ENCODE measurements at places on chromosomes 5 and 9.

GRCh38 chr9:122526602-122527001 is 491 bp downstream of the OR1N1 start:
- DNase-seq: no peak

GRCh38 chr5:172530406-172530805 is 76.1 kb upstream of the SH3PXD2B start:
- DNase-seq: no peak

- no peak for DNase-seq
Observed at GRCh38 chr5:66724349-66725139, 128.4 kb downstream of the MAST4 start.

DNA sequence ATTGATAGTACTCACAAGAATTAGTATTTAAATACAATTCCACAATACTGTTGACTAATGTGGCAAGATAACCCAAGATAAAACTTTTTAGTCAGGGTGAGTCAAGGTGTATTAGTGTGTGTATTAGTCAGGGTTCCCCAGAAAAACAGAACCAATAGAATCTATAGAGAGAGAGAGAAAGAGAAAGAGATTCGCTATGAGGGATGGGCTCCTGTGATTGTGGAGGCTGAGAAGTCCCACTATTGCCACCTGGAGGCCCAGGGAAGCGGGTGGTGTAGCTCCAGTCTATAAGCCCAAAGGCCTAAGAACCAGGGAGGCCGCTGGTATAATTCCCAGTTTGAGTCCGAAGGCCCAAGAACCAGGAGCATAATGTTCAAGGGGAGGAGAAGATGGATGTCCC is 10.0 kb upstream of the SHISAL2B start:
- no peak for DNase-seq

DNA sequence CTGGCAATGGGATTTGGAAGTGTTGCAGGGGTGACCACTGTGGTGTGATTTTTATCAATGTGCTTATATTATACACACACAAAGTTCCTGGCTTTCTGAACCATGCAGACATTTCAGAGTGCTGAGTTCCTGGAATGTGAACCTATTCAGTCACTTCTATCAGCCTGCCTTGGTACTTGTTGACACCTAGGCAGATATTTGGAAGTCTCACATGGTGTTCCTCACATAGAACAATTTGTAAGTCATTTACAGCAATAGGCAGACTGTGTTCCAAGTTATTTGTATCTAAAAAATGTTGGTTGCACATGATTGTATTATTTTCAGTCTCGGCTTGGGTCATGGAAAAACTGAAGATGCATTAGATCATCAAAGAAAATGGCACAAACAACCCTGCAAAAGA is 182.2 kb downstream of the SREK1 start:
- DNase-seq: no peak

- DNase-seq: no peak
Observed at GRCh38 chr5:168827636-168828035, 248.5 kb upstream of the PANK3 start.

GRCh38 chr9:90988318-90988717 is 186.7 kb downstream of the SYK start:
- no peak for DNase-seq

DNA sequence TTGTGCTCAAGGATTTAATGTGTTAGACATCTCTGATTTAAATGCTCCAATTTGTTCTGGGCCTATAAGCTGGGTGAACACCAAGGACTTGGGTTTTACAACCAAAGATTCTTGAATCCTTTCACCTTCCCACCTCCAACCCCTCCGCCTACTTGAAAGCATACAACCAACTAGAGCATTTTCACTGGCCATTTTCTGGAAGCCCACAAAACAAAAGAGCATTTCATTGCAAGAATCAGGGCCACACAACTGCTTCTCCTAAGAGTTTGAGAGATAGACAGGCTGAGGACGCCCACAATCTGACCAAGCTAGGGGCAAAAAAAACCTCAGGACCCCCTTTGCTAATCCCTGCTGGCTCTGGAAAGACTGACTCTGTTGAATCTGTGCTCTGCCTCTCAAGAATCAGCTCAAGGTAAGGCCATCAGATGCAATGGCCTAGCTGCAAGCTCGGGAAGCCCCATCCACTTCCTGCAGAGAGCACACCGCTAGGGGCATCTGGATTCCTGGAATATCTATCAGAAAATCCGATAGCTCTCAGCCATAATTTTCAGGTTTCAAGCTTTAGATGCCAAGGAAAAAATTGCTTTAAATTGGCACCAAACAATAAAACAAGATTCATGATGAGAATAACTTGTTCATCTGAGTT is 57.7 kb downstream of the RETREG1 start:
- DNase-seq: no peak

DNA sequence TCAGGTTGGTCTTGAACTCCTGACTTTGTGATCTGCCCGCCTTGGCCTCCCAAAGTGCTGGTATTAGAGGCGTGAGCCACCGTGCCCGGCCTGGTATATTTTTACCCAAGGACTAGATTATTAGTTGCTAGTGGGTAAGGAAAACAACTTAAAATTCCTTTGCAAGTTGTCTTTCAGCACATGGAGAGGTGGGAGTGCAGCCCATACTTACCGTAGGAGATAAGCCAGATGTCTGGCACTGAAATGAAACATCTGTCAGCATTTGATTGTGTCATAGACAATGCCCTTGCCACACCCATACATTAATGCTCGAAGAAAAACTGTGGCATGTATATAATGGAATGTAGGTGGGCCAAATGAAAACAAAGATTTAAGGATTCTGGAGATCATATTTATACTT is 36.6 kb upstream of the ANKH start:
- no peak for DNase-seq

- peak; percentile 59 for DNase-seq
Observed at GRCh38 chr5:179803651-179804554, 2.8 kb downstream of the MGAT4B start.

- no peak for DNase-seq
Observed at GRCh38 chr9:128088253-128088945, 20.4 kb downstream of the SLC25A25 start.

DNA sequence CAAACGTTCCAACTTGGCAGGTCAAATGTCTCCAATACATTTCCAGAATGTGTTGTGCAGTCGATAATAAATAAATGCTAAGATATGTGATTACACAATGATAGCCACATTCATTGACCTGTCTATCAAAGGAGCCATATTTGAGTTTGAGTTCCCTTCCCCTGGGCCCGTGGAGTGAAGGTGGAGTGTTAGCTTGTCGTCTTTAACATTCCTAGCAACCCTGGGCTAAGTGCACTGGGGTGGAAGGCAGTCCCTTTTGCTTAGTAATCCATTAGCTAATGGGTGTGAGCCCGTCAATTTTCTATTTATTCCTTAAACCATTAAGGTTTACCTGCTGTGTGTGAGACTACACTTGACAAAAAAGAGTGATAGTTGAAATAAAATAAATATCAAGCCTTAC is 415.2 kb downstream of the EBF1 start:
- no peak for DNase-seq

- DNase-seq: peak; percentile 90
Observed at GRCh38 chr9:137227054-137227852, at the start of gene RNF224. Gene RNF224 (plus strand): TSS chr9:137227502. CDS start chr9:137228336, 834 bp downstream.

- DNase-seq: no peak
Observed at GRCh38 chr5:56168066-56168478, 65.1 kb downstream of the ANKRD55 start.

DNA sequence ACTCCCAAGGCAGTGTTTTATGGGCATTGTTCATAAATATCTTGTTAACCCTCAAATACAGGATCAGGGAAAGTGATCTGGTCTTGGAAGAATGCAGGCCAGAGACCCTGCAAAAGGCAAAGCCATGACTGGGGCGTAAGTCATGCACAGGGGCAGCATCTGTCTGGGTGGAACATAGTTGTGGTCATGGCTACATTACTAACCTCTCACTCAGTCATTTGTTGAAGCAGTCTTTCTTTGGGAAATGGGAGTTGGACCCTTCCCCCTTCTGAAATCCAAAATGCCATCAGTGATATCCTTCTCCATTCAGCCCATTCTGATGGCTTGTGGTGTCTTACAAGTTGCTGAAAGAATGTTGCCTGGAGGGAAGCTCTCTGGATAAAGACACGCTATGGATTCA is 68.1 kb downstream of the GDNF start:
- no peak for DNase-seq

DNA sequence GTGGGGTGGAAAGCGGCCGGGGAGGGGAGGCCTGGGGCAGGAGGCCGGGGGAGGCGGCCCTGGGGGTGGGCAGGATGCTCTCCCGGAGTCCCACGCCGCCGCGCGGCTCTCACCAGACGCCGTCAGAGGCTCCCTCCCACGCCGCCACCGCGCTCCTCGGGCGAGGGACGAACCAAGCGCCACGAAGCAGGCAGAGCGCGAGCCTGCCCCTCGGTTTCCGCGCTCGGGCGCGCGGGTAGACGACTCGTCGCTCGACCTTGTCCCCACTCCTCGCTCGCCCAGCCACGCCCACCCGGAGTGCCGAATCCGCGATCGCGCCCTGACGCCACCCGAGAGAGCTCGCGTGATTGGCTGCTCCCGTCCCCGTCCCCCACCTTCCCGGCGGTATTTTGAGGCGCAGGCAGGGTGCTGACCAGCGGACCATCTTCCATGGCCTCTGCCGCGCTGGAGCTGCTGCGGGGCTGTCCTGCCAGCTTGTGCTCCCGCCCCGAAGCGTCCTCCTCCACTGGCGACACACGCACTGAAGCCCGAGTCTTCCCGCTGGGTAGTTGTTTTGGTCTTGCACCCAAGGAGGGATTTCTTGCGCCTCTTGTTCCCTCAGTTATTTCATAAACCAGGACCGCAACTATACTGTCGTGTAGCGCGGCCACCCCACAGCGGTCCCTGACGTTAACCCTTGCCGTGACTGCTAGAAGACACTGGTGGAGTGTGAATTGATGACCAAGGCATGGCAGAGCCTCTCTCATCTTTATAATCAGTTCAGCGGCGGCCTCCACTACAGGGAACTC is at the start of gene GNE:
TSS of gene GNE (minus strand) at position 241 of the 788 bp plus-strand sequence. CDS start 9,093 bp downstream, outside the sequence.
- peak; percentile 99 for DNase-seq

DNA sequence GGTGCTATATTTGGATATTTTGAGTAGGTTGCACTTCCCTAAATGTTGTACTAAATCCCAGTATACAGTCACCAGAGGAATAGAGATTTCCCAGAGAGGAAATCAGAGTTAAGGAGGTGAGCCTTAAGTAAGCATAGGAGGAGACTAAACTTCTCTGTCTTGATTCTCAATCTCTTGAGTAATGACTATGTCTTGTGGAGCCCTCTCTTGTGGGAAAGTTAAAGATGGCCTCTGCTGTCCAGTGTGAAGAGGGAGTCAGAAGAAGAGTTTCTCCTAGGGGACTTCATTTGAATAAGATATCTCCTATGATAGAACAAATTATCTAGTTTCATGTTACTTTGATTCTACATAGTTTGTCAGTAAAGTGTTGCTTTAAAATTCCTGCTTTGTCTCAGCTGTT is 502.5 kb downstream of the PDE4D start:
- DNase-seq: no peak

DNA sequence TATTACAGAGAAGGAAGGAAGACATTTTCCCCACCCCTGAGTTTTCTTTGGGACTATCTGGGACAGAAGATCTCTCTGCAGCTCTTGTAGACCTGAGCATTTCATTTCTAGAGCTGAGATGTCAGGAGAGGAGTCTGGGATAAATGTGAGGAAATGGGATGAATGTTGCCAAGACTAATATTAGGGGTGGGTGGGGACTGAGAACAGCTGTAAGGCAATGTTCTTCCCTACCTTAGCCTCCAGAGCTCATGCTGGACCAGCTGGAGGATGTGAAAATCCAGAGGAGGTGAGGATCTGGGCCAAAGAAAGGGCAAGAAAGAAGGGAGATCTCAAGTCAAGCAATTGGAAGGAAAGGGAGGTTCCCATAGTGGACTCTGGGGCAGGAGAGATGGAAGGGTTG is 23.1 kb upstream of the FOXD1 start:
- DNase-seq: no peak

DNA sequence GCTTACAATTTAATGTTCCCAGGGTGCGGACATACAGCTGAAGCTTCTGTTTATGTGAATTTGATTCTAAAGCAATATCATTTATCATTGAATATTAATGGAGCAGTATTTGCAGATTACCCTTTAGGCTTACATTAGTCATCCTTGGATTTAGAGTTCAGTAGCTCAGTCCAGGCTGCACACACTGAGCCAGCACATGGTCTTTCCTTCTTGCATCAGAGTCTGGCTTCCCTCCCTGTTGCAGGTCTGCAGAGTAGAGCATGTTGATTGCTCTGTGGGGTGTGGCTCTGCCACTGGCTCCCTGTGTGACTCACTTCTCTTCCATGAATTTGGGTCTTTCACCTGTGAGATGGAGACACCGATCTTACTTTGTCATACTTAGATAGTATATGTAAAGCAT is 36.8 kb downstream of the NSG2 start:
- DNase-seq: no peak

DNA sequence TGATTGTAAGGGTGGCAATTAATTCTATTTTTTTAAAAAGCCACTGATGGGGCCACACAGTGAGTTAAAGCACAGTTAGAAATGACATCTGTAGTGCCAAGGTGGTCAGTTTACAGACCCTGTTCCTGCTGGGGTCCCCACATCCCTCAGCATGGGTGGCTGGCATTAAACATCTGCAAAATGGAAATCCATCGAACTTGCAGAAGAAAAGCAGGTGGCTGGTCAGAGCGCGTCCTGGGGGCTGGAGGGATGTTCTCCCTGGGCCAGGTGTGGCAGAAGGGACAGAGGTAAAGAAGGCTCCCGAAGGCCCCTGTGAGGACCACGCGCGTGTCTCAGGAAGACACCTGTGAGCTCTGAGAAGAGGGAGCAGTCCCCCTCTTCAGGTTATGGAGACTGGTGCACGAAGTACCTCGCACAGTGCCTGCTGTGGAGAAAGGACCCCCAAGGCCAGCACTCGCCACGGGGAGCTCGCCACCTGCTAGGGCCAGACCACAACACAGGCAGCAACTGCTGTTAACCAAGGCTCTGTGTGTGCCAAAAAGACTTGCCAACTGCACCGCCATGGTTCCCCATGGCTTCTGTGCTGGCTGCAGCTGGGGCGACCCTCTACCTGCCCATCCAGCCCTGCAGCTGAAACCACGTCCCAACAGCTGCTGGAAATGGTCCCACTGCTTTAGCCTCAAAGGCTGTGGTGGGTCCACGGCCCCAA is 65.2 kb downstream of the RASGEF1C start:
- no peak for DNase-seq

- DNase-seq: no peak
Observed at GRCh38 chr5:168713051-168713450, 133.9 kb upstream of the PANK3 start.

DNA sequence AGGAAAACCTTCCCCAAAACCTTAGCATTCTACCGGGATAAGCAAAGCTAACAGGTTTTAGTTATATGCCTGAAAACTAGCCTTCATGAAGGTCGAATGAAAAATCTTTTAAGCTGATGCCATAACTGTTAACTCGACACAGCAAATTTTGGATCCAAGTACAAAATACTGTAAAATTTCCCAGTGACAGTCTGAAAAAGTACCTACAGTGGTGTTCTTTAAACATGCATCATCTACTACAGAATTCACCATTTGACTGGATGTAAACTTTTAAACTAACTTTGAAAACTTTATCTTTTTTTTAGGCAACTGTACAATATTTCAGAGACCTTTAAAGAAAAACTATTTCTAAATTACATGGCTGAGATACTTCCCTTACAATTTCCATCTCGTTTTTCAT is 791 bp downstream of the RAPGEF6 start:
- DNase-seq: no peak
